Psoas muscle (tissue), 8 donors: ENCODE measurements at places on chromosomes 5 and 9. TPM values are rescaled to one million over a fixed set of nuclear protein-coding genes. Genes with fewer than 3 reads are reported as not detected.

The SLC27A6 gene
- total RNA-seq: 0.22 TPM

- no peak for DNase-seq
Observed at GRCh38 chr5:25334350-25334749, 689.6 kb upstream of the CDH10 start.

- DNase-seq: no peak
Observed at GRCh38 chr5:157993986-157994691, 135.2 kb upstream of the CLINT1 start.

DNA sequence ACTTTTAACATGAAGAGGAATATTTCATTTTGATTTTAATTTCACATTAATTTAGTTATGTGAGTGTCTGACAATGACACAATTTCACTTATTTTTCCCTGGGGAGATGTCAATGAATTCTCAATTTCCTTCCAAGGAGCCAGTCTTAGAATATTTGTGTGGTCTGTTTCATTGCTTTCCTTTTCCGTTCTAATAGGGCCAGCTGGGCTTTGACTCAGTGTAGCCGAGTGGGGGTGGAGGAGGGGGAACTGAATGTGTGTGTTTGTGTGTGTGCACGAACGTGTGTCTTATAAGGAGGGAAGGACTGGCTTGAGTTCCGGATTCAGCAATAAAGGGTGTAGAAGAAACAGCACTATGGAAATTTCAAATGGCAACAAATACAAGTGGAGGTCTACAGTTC is 100.0 kb downstream of the BASP1 start:
- DNase-seq: no peak
